ENCODE measurements at places on chromosomes 4 and X.

DNA sequence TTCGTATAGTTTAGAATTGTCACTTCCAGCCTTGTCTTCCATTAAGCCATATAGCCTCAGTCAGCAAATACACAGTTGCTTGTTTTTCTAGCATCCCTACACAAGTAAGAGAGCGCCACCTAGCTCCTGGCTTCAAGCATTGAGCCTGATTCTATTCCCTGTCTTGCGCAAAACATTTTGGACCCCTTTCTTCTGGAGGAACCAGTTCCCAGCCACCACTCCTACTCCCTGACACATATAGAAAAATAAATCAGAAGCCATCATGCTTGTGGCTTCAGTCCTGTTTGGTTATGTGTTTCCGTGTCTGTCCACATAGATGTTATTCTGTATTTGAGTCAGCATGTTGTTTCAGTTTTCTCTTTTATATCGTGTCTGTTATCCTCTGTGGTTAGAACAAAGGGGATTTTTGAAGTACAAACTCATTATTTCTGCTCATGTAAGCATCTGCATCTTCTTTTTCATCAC lies 59.9 kb downstream of the GK start:
- DNase-seq = peak; percentile 78

DNA sequence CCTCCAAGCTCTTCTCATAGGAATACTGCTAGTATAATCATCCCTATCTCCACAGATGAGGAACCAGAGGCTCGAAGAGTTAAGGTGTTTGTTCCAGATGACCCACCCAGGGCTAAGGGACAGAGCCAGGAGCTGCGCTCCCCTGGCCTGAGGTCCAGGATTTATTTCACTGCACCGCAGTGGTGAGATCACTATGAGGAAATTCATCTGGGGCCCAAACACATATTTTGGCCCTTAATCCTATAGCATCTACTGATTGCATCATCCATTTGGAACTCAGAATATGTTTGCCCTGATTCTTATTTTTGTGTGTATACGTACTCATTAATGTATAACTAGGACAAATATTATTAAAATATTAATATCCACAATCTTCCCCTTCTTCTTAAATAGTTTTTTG lies 100.1 kb upstream of the RBPJ start:
- DNase-seq = peak; percentile 72

- DNase-seq = peak; percentile 76
Observed at GRCh38 chr4:173217727-173218126, 49.1 kb downstream of the GALNT7 start.

DNA sequence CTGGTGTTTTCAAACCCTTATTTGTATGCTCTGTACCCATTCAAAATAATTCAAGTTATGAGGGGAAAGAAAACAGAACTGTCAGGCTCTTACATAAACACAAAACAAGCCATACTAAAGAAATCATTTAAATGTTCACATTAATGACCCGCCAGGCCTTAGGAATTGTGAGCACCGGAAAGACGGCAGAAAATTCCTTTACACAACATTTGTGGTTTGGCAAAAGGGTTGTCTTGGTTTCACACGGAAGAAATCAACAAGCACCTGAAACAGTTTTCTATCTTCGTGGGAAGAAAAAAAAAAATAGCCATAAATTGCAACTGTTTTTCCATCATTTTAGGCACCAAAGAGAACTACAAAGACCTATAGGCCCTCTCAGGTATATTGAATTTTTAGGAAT lies 188.5 kb upstream of the FTHL17 start:
- DNase-seq = peak; percentile 44

DNA sequence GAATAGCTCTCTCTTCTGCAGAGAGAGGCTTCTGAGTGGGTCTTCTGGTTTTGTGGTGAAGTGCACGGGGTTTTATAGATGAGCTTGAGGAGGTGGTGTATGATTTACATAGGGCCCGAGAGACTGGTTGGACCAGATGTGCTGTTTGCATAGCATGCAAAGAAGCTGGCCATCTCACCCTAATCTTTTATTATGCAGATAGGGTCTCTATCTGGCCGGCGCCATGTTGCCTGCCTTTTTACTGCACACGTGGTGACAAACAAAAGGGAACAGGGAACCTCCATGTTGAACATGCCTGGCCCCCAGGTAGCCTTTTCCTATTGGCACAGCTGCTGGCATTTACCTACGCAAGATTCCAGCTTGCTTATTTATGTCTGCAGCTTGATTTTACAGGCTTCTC lies 473.3 kb upstream of the FAM47C start:
- DNase-seq = no peak

DNA sequence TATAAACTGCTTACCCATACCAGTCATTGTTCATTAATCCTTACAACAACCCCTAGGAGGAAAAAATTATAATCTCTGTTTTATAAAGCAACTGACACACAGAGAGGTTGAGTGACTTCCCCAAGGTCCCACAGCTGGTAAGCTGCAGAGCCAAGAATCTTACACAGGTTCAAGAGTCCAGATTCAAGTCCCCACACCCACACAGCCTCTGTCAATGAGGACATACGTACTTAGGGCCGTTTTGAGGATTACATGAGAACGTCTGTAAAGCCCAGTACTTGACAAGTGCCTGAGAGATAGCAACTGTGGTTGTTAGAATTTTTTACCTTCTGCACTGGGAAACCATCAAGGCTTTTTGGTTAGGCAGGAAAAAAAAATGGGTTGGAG lies 556 bp upstream of the SLC25A43 start:
- no peak for DNase-seq

GRCh38 chr4:141571362-141571761 lies 65.0 kb upstream of the IL15 start:
- peak; percentile 42 for DNase-seq

DNA sequence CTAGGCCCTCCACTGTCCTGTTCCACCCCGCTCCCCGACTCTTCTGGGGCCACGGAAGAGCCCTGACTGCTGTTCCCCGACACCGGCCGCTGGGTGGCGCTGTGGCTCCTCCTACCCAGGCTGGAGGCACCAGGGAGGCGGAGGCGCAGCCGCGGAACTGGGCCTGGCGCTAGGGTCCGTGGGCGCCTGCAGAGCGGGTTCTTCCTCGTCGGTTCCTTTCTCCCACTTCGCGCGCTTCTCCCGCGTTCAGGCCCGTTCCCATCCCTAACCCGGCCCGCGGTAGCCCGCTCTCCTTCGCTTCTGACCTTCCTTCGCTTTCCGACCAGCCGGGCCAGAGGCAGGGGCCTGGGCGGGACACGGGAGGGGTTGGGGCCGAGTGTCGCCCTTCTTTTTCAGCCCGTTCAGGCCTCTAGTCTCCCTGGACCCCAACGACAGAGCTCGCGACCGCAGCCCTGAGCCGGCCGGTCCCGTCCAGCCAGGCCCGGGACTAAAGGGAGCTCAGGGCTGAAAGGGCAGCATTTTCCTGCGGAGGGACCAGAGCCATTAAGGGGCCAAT lies 34.3 kb downstream of the NALF2 start:
- DNase-seq = peak; percentile 69

- no peak for DNase-seq
Observed at GRCh38 chrX:49030283-49030682, 12.9 kb downstream of the TFE3 start.

DNA sequence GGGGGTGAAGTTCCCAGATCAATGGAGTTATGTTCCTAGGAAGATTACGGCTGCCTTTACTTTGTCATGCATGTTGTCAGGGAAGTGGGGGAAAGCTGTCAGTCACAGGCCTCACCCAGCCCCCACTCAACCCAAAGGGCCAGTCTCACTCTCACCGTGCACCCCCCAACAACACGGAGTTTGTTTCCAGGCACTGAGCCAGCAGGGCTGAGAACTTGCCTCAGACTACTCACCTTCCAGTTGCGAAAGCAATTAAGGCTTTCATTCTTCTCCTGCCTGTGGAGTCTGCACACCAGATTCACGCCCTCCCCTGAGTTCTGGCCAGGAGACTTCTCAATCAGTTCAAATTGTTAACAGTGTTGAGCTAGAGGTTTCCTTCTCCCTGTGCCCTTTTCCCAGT lies 114.3 kb downstream of the SH3BGRL start:
- peak; percentile 68 for DNase-seq

DNA sequence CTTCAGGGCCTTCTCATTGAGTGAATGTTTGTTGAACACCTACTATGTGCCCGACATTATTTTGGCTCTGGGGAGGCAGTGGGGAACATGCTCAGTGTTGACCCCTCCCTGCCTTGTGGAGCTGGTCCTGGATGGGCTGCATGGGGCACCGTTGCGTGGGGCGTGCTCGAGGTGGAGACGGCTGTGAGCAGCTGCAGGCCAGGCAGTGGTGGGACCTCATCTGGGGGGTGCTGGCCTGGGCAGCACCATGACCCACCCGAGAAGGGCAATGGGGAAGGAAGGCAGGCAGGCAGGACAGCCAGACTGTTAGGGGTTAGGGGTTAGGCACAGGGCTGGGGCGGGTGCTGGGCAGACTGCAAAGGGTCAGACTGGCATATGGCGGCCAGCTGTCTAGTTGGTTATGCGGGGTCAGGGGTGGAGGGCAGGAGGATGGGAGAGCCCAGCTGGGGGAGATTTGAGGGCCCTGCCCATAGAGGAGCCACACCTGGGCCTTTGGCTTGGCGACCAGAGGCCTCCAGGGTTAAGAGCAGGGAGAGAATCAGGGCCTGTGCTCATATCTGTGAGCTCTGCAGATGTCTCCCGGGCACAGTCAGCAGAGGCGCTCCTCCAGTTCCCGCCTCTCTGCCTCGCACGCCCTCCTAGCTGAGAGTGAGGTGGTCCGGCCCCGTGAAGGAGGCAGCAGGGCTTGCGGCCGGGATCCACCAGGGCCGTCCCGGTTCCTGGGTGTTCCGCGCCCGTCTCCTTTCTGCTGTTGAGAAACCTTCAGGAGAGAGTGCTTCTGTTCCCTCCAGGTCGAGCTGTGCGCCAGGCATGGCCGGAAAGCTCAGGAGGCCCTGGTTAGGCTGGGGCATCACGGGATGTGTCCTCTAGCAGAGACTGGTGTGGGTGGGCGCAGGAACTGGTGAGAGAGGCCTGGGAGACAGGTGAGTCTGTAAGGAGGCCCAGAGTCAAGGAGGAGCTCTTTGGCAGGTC lies 73.3 kb downstream of the RGS12 start:
- no peak for DNase-seq

DNA sequence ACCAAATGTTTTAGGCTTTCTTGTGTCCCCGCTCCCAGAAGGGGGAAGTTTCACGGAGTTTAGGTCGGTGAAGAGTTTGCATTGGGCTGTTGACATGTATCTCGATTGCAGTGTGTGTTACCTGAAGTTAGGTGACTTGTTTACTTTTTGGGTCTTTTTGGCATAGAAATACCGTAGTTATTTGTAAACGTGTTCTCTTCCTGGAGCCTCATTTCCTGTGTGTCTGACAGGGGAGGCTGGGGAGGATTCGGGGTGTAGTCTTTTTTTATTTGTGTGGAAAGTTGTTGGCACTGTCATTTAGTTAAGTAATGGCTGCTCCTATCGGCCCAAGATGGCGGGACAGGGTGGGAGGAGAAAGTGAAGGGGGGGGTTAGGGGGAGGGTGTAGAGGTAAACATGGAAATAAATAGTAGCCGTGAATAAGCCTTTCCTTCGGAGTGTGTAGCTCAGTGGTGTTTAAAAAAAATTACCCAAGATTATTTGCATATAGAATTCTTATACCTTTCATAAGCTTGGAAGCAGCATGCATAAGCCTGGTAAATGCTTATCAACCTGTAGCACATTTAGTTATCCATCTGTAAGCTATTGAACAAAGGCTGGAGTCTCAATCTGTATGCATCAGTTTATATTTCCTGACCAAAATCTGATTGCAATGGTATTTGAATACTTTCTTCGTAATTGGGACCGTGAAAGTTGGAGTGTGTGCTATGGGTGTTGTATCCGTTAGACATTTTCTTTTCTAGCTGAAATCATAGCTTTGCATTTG lies 1.6 kb downstream of the KDM6A start:
- peak; percentile 27 for DNase-seq

GRCh38 chr4:154368060-154368459 lies 123.5 kb downstream of the DCHS2 start:
- no peak for DNase-seq

- DNase-seq = no peak
Observed at GRCh38 chr4:84916227-84916626, 50.3 kb downstream of the WDFY3 start.

All from choroid plexus epithelial cell (primary cell).